Fibroblast of skin of back (primary cell): ENCODE measurements at places on chromosomes 5 and 9.
A peak's percentile ranks its signal among the peaks of the same experiment; 100 is the strongest.

- no peak for DNase-seq
These were observed 50.4 kb upstream of the ZNF354A start for GRCh38 chr5:178780581-178781498.

DNA sequence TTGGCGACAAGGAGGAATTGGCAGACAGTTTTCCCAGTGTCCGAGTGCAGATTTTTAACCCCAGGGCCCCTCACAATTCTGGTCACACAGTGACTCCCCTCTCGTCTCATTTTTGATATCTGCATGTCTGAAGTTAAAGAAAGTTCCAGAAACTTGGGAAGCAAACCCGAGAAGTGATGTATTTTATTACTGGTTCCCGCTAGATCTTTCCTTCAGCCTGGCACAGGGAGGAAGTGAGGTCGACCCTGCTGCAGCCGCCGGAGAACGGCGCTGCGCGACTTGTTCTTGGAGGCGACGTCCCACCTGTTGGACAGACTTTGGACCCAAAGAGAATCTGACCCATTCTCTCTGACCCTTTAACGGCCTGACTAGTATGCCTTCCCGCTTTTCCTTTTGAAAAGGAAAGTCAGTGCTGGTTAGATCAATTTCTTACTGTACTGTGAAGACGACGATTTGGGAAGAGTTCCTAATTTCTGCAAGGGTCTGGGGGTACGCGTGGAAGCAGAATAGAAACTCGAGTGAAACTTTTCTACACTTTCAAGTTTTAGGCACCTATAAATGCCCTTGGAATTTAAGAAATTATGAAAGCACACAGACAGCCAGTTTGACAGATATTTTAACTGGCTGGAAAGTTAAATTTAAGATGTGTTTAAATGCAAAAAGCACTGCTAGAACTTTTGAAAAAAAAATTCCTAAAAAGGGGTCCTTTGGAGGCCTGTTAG lies 744 bp downstream of the OTULIN start:
- DNase-seq: peak; percentile 24

DNA sequence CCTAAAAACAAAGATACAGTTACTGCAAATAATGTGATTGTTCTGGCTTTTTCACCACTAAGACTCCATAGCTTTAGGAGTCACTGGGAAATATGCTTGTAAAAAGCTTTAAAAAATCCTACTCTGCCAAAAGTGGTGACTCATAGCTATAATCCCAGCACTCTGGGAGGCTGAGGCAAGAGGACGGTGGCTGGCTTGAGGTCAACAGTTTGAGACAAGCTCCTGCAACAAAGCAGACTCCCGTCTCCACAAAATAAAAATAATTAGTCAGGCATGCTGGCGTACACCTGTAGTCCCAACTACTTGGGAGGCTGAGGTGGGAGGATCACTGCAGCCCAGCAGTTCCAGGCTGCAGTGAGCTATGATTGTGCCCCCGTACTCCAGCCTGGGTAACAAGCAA lies 406.4 kb downstream of the HTR1A start:
- DNase-seq: peak; percentile 2

DNA sequence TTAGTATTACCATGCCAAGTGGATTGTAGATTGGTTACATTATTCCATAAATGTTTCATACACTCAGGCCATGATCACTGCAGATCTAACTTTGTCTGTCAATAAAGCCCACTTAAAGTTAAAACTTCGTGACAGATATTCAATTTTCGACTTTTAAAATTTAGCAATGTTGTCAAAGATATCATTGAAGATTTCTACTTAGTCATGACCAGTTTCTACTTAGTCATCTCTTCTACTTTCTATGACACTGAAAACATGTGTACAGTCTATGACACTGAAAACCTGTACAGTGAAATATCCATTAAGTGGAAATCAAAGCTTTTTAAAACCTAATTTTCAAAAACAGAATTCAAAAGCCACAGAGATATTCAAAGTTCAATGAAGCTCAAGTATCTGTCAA lies 258.2 kb downstream of the MCTP1 start:
- no peak for DNase-seq

- no peak for DNase-seq
These were observed 548.3 kb downstream of the SEMA5A start for GRCh38 chr5:8997542-8998070.

- peak; percentile 46 for DNase-seq
These were observed 220.3 kb downstream of the COX7C start for GRCh38 chr5:86838083-86838482.

- peak; percentile 78 for DNase-seq
These were observed 129.6 kb upstream of the CNTLN start for GRCh38 chr9:17005056-17005823.

DNA sequence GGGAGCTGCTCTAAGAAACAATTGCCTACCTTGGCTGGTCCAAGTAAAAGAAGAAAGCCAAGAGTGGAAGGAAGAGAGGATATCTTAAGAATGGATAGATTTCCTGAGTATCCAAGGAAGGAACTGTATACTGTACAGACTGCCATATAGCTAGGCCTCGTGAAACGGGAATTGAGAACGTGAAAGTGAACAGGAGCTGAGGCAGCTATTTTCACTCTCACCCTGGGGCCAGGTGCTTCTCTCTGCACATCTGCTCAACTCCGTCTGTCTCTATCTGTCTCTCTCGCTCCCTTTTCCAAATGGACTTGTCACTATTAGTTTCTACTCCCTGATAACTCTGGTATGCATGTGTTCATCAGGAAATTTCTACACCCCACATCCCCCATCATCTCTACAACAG lies 35.9 kb upstream of the TESK1 start:
- no peak for DNase-seq

- no peak for DNase-seq
These were observed 181.5 kb upstream of the OR13F1 start for GRCh38 chr9:104322596-104322995.

DNA sequence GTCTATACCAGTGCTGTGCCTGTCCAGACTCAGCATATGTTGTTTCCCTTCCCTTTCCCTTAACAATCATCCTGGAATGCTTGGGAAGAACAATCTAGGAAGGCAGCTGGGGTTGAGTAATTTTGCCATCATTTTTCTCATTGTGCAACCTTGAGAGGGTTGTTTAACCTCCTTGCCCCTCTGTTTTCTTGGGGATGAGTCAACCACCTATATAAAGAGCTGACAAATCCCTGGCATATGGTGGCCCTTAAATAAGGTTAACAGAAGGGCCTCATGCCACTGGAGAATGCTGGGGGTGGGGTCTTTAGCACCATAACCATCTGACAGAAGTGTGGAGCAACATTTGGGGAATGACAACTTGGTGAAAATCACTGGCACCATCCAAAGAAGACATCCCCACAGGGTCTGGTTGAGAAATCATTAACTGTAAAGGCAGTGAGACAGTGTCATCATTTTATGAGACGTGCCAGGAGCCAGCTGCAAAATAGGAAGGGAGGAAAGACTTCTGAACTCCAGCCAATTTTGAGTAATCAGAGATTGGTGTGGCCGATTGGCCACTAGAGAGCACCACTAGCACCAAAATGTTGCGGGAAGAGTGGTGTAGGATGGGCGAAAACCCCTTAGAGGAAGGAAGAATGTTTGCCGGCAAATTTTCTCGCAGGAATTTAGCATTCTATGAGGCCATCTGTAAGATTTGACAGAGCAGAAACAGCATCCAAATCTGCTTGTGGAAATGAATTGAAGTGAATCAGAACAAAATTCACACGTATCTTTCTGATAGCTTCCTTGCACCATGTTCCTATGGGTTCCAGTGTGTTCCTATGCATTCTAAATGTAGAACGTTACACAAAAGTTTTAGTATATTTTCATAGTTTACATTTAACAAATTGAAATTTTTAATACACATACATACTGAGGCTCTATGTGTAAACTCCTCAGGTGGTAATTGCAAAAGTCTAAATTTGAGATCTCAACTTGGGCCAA lies 113.8 kb downstream of the MSX2 start:
- peak; percentile 96 for DNase-seq

- DNase-seq: no peak
These were observed 200.1 kb downstream of the PAX5 start for GRCh38 chr9:36833954-36834353.

- no peak for DNase-seq
These were observed 51.8 kb downstream of the ATG10 start for GRCh38 chr5:82023644-82024043.

DNA sequence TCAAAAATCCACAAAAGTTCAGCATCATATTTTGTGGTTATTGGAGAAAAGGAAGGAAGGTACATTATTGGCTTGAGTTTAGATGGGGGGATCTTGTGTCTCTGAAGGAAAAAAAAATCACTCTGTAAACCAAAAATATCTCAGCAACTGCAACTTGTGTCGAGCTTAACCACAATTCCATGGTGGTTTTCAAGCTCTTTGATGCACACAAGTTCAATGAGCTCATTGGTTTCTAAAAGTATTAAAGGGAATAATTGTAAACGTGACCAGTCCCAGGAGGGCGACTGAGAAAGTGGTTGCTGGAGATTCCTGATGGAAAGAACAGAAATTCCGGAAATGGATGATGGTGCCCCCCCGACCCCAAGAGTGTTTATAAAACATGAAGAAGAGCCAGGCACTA lies 173.8 kb downstream of the PSAT1 start:
- no peak for DNase-seq

DNA sequence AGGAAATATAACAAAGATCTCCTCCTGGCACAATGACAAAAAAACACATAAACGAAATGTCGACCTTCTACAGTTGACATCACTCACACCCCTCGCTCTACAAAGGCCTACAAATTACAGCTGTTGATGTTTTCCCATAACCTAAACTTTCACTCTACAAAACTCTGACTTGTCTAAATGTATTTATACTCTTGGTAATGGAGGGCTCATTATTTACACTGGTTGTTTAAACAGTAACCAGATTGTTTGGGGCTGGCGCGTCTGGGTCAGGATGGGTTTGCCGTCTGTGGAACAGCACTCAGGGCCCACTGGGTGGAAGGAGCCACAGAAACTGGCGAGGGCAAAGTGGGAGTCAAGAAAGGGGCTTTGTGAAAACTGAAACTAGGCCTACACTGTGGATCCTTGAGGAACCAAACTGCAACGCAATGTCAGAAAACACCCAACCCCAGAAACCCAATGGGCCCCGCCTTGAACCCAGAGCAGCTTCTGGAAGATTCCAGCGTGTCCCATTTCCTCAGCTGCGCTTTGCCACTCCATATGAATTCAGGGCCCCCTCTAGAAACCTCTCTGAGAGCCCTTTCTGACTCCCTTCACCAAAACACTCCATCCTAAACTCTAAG lies 136.7 kb downstream of the ROR2 start:
- no peak for DNase-seq

DNA sequence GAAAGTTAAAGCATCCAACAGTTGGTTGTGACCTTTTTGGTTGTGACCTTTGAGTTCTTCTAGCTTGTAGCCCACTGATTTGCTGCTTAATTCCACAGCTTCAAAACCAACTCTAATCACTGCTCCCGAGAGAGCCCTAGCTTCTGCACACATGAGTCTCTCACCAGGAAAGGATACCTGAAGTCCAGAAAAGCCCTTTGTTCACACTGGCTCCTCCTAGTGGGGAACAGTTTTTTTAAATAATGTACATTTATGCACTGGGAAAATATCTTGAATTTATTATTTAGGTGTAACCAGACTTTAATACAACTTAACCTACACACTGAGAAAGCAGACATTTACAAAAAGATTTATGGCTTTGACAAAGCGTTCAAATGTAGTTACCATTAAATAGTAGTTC lies 120.2 kb upstream of the CCDC152 start:
- no peak for DNase-seq

DNA sequence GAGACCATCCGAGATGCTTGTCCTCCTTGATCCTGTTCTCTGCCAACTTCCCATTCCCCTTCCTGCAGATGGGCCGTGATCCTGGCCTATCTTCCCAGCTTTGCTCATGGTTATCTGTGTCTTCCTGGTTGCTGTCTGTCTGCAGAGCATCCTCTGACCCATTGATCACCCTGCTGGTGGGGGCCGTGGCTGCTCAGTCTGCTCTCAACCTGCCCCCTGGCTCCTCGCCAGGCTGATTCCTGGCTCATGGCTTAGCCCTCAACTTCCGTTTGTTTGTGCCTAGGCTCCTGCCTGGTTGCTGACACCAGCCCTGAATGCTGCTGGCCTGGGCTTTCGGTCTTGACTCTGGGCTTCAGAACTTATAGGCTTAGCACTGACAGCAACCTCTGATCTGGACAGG lies 67.1 kb upstream of the SMIM15 start:
- no peak for DNase-seq

DNA sequence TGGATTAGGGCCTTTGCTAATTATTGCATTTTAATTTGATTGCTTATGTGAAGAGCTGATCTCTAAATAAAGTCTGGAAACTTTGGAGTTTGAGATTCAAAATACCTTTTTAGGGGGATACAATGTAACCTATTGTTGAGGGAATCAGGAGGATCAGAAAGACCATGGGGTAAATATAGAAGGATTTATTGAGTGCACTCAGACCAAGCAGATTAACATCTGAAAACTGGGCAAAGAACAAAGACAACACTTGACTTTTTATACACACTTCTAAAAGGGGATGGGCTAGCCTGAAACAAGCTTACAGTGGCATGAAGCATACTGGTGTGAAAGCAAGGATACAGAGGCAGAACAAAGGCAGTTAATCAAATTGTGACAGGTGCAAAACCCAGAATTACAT lies 174.3 kb downstream of the MRPS30 start:
- DNase-seq: no peak

DNA sequence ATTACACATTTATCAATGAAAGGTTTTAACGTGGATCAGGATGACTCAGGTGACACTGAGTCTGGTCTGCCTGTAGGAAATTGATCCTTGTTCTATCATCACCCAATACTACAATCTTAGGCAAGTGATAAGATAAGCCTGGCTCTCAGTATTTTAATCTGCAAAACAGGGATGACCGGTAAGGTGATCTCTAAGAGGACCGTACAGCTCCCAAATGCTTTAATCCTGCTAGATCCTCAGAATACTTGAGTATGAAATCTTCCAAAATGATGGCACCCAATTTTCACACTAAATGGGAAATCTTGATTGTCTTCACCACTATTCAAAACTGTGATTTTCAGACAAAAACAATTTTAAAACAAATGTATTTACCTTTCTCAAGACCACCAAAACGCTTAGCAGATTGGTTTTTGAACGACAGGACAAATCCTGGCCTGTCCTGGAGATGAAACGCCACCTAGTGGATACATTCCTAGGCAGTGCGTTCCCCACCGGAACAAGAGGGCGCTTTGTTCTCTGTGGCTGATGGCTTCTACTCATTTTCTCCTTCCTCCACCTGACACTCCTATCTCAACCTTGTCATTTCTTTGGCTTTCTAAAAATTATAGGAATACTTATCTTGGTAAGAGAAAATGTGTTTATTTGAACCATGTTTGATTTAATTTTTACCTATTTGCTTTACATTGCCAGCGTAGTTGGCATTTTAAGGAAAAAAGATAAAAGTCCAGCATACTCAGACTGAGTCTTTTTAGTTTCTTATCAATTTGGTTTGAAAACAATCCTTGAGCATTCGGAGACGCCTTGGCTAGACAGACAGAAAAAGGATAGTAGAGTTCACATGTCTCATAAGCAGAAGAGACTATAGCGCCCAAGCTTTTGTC lies 41.2 kb upstream of the VCAN start:
- peak; percentile 58 for DNase-seq
